A172 (cell line): ENCODE measurements at places on chromosomes 7 and 10. TPM values are rescaled to one million over a fixed set of nuclear protein-coding genes. Genes with fewer than 3 reads are reported as not detected.

DNA sequence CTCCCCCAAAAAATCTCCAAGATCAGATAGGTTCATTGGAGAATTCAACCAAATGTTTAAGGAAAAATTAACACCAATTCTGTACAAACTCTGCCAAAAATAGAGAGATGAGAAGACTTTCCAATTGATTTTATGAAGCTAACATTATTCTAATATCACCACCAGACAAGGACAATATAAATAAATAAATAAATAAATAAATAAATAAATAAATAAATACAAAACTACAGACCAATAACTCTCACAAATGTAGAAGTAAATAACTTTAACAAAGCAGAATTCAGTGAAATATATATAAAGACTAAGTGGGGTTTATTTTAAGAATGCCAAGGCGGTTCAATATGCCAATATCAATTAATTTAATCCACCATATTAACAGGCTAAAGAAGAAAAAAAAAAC, 425.9 kb upstream of the GHITM start:
- no peak for DNase-seq

DNA sequence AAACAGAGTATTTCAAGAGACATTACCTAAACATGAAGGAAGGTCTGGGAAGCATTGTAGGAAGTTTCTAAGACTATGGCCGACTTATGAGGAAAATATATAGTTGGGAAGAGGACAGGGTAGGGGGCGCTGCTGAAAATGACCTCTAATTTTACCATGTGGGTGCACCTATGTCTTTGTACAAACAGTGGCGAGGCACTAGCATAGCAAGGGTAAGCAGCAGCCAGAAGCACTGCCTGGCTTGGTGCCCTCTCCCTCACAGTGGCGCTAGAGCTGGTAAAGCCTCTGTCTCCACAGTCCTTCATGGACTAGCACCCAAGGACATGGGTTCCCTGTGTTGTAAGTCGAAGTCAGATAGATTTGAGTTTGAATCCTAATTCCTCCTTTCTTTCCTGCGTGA, 461.2 kb downstream of the INHBA start:
- no peak for DNase-seq

DNA sequence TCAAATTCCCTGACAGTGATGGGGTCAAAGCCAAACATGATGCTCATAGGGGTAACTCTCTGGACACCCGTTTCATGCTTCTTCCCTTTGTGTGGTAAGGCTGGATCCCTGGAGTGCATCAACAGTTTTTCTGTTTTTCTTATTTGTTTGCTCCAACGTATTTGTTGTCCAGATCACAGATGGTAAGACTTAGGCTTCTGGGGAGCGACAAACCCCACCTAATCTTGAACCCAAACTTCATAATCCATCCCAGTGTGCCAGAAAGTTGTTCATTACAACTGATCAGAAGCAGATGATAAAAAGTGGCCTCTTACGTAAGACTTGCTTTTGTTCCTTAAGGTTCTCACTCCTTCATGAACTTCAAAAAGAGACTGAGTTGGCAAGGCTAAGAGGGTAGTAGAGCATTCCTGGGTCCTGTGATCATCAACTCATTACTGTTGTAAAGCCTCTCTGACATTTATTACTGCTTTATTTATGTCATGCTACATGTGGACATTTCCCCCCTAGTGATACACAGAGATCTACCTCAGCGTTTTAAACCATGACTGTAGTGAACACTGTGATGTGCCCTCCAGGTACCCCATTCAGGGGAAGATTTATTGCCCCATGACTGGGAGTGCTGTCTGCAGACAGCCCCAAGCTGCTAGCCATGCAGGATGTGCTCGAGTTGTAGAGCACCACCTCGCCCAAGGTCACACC, 125.6 kb downstream of the CCDC71L start:
- peak; percentile 59 for DNase-seq

DNA sequence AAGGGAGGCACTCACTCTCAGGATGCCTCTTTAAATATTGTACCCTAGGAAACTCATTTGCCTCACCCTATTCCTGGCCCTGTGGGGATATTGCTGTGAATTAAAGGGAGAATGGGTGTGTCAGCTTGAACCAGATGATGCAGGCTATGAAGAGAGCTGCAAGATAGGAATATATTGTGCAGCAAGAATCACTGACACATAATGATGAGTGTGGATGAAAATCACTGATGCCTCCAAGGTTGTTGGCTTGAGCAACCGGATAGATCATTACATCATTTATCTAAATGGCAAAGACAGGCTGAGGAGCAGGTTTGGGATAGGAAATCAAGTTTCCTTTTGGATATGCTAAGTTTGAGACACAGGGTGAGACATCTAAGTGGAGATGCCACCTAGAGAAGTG, 6.2 kb downstream of the SLC26A4 start:
- DNase-seq = no peak

Gene GRM3
- not detected in 2 replicates for total RNA-seq

Gene ICA1
- total RNA-seq = 6.5 and 10.4 TPM in 2 replicates

DNA sequence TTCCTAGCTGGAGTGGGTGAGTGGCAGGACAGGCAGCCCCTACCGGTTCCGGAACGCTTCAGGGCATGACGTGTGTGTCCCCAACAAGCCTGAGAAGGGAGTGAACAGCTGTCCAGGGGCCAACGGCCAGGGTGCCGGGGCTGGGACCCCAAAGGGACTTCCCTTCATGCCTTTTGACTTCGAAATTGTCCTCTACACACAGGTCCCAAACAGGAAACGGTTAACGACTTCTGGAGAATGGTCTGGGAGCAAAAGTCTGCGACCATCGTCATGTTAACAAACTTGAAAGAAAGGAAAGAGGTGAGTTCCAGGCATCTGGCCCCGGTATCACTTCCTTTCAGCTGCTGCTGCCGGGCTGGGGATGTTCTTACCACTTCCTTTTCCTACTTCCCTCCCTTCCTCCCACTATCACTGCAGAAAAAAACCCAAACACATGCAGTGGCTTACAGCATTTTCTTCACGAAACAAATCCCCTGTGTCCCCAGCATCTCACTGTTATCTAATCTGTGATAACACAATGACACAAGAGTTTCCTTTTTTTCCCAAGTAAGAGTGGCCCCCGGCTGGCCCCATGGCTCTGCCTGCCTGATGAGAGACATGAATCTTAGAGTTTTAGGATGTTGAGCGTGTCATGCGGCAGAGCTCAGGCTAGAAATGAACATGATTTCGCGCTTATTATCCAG, 63.2 kb downstream of the MKI67 start:
- no peak for DNase-seq

DNA sequence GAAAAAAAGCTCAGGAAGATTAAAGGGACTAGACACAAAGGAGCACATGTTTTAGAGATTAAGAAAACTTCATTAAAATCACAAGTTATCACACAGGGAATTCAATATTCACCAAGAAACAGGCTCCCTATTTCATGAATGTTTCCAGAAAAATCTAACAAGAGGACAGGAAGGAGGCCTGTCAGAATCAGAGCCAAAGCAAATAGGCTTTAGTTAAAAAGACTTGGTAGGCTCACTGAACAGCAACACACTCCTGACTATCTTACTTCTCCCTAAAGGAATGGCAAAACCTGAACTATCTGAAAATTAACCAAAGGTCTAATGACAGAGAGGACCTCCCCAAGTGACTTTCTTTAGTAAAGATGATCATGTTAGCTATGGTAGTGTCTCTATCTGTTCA, 188.3 kb upstream of the MEOX2 start:
- DNase-seq = no peak

- no peak for DNase-seq
Observed at GRCh38 chr10:7053195-7053594, 357.6 kb downstream of the SFMBT2 start.

Gene FZD1
- 5.5 and 6.4 TPM in 2 replicates for total RNA-seq

Gene PPP1R3C
- total RNA-seq = 11.8 and 18.0 TPM in 2 replicates

GRCh38 chr7:5200561-5201235, 10.7 kb downstream of the WIPI2 start:
- DNase-seq = no peak

Gene TBC1D12
- total RNA-seq = 11.4 and 17.4 TPM in 2 replicates

DNA sequence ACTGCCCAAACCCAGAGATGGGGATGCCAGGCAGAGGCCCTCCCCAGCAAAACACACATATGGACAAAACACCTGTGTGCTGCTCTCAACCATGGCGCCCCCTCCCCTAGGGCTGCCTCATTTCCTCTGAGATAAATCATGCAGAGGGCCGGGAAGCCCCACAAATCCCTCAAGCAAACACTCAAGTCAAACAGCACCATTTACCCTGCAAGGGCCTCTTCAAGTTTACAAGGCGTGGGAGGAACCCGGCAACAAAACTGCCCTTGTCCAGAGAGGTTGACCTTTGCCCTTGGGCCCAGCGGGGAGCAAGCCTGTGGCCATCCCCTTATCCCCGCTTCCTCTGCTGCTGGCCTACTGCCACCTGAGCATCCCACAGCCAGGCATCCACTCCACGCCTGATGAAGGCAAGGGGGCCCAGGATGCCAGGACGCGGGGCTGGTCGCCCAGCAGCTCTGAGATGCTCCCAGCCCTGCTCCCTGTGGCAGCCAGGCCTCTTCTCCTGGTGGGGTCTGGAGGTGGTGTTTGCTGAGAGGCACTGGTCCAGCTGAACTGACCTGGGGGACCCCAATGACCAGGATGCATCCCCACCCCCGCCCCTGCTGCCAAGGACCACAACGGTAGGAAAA, 77.4 kb downstream of the DLG5 start:
- DNase-seq = peak; percentile 30

Gene NRP1
- 134 and 136 TPM in 2 replicates for total RNA-seq

DNA sequence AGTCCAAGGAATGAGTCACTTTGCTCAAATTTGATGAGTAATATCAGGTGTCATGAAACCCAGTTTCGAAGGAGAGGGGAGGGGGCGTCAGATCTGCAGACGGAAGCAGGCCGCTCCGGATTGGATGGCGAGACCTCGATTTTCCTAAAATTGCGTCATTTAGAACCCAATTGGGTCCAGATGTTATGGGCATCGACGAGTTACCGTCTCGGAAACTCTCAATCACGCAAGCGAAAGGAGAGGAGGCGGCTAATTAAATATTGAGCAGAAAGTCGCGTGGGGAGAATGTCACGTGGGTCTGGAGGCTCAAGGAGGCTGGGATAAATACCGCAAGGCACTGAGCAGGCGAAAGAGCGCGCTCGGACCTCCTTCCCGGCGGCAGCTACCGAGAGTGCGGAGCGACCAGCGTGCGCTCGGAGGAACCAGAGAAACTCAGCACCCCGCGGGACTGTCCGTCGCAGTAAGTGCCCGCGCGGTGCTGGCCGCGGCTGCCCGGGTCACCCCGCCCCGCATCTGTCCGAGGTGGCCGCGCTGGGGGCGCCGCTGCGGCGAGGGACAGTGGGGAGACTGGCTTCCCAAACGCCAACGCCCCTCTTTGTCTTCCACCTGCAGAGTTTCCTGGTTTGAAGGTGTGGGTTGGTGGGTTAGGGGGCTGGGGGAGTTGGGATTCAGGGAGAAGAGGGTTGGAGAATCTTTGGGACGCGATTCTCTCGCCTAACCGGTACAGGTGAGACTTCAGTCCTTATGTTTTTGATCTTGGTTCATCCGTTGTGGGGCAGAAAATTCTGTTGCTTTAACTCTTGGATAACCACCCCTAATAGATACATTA, at the start of gene TAC1:
Gene TAC1, plus strand, starts transcription at position 351 of the 829 bp plus-strand sequence. CDS start 527 bp downstream, outside the sequence.
- DNase-seq = no peak

DNA sequence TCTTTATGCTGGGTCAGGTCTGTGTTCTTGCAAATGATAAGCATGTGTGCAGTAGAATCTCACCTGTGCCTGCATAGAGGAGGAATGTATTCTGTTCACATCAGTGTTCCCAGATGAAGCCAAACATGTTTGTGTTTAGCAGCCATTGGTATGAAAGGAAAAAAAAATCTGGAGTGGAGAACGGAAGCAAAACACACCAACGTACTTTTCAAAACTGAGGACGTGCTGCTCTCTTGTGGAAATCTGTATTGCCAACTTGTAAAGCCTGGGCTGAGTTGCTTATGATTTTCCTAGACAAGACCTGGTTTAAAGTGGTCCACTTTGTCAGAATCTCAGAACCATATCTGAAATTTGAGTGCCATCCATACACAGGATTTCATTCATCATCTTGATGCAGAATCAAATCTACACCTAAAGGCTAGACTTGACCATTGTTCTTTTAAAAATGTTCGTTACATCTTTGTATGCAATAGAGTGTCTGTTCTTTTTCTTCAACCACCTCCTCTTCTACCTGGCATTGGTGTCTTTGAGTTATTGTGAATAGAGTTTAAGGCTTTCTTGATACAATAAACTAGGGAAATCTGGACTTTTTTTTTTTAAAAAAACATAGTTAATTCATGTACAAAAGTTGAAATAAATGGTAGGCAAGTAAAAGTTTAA, 367.7 kb downstream of the PHF14 start:
- DNase-seq = peak; percentile 49

- DNase-seq = no peak
Observed at GRCh38 chr7:155759740-155760430, 52.4 kb downstream of the SHH start.

GRCh38 chr7:138632826-138633602, 68.1 kb downstream of the SVOPL start:
- DNase-seq = no peak

GRCh38 chr10:62047228-62047892, 145.9 kb downstream of the ARID5B start:
- no peak for DNase-seq

Gene SEC61G
- 1,744 and 2,526 TPM in 2 replicates for total RNA-seq

Gene IFIT5
- total RNA-seq = 35.5 and 38.5 TPM in 2 replicates

GRCh38 chr10:16681521-16681920, 135.7 kb downstream of the RSU1 start:
- DNase-seq = no peak

Gene FZD8
- 4.9 and 5.8 TPM in 2 replicates for total RNA-seq

DNA sequence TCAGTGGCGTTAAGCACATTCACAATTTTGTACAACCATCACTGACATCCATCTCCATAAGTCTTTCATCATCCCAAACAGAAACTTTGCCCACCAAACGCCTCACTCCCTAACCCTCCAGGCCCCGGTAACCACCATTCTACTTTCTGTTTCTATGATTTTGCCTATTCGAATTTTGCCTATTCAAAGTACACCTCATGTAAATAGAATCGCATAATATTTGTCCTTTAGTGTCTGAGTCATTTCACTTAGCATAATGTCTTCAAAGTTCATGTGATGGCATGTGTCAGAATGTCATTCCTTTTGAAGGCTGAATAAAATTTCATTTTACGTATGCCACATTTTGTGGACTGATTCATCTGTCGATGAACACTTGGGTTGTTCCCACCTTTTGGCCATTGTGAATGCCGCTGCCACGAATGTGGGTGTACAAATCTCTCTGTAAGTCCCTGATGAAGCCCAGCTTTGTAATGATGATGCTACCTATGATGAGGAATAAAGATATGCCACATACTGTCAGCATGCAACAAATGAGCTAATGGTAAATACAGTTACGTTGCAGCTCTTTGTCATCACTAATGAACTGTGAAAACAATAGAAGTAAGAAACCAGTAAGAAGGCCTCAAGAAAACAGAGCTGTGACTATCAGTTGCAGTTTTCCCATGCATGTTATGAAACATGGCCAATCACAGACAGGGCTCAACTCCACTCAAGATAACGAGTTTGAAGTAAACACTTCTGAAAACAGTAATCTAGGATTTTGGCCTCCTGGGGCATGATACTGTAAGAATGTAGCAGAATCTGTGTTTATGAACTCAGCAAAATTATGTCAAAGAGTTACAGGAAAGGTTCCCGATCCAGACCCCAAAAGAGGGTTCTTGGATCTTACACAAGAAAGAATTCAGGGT, 120.0 kb downstream of the ADAM12 start:
- DNase-seq = no peak
